T-helper 17 cell (primary cell): ENCODE measurements at places on chromosomes 3 and 15.

- no peak for DNase-seq
Measured at GRCh38 chr15:22878103-22878502, 39.6 kb downstream of the NIPA2 start.

DNA sequence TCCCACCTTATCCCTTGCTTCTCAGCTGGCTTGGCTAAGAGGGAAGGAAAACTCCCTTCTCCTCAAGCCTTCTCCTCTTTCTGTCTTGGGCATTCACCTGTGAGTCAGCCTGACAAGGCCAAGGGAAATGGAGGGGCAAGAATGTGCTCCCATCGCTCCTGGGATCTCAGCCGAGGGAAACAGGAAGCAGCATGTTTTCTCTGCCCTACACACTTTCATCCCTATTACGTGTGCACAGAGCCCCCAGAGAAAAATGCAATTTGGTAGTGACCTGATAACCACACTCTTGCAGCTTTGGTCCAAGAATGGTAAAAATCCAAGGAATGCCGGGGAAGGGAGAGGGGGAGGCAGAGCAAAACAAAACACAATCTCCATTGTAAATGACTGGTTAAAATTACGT lies 32.9 kb upstream of the MTMR10 start:
- no peak for DNase-seq

DNA sequence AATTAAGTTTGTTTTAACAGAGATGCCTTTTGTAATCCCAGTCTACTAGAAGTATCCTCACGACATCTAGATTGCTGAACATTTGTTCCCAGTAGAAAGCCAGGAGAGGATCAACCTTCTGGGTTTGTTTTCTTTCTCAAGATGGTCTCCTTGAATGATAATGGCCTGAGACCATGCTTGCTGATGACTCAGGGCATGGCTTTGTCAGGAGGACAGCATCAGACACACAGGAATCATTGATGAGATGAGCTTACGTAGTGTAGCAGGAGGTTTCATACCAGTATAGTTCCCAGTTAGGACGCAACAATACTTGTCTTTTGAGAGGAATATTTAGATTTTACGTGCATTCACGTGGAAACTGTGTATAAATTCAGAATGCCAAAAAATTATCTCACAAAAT lies 38.6 kb downstream of the ATP1B3 start:
- DNase-seq, result no peak

- no peak for DNase-seq
Measured at GRCh38 chr3:127751163-127751621, 71.1 kb downstream of the MGLL start.

DNA sequence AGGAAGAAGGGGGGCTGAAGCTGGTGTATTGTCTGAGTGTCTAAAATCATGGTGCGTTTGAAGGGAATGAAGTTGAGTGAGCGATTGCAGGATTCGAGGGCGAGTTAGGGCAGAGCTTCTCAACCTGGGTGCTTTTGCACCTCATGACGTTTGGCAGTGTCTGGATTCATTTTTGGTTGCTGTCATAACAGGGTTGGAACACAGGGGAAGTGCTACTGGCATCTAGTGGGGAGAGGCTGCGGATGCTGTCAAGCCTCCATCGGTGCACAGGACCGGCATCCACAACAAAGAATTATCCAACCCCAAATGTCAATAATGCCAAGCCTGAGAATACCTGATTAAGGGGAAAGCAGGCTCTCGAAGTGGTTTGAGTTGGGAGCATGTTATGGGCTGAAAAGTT lies 120.0 kb downstream of the SLCO3A1 start:
- no peak for DNase-seq

DNA sequence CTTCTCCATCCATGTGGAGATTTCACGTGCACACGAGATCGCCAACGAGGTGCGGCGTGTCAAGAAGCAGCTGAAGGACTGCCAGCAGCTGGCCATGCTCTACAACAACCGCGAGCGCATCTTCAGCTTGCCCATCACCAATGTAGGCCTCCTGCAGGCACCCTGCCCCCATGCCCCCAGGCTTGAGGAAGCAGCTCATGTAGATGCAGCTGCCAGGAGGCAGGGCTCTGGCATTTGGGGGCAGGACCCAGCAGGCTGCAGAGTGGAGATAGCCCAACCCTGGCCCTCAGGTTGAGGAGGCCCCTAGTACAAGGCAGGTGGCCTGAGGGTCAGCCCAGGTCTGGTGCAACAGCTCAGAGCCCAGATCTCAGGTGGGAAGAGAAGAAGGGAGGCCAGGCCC lies 36.4 kb downstream of the DNAH1 start:
- no peak for DNase-seq

GRCh38 chr3:37441689-37442088 lies 267.3 kb upstream of the LRRFIP2 start:
- no peak for DNase-seq
